ENCODE measurements at places on chromosomes 7 and 10. TPM values are rescaled to one million over a fixed set of nuclear protein-coding genes. Genes with fewer than 3 reads are reported as not detected.

Gene VAX1
- not detected for total RNA-seq

- peak; percentile 51 for DNase-seq
Observed at GRCh38 chr10:114611617-114612016, 46.5 kb downstream of the ABLIM1 start.

Gene ALKBH4
- 20.8 TPM for total RNA-seq

- no peak for DNase-seq
Observed at GRCh38 chr10:91707236-91707635, 74.4 kb upstream of the PPP1R3C start.

DNA sequence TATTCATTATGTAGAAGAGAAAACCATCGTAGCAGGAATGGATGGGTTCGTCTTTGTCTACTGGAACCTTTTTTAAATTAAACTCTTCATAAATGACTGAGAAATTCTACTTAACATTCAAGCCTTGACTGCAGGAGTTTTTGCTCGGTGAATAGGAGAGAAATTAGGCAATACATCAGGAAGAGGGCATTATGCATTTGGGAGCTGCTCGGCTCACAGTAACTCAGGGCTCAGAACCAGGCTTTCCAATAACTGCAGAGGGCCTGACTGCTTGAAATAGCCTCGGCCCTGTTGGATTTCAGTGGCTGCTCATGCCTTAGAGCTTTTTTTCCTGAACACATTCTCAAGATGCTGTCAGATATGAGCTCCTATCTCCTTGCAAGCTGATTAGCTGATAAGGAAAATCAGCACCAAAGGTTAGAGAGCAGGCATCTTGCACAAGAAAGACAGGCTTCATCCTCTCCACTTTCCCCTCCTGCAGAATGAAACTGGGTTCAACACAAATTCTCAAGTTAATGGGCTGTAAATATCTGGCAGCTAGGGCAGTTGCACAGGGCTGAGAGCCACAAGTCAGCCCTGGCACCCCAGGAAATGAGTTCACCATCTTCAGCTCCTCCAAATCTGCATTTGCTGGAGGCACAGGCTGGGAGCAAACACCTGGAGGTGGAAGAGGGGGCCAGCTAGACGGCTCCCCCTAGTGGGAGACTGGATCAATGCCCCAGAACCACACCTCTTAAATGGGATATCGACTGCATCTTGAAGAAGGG is 24.3 kb downstream of the TECTB start:
- peak; percentile 55 for DNase-seq
